Activated CD8-positive, alpha-beta memory T cell treated with anti-CD3 and anti-CD28 coated beads for 4 hours (primary cell): ENCODE measurements at places on chromosomes 1 and 21.

GRCh38 chr21:16473988-16474387 lies 744.2 kb downstream of the USP25 start:
- DNase-seq, result no peak

- DNase-seq, result no peak
These were observed 32.9 kb downstream of the FMO4 start for GRCh38 chr1:171346881-171347280.

DNA sequence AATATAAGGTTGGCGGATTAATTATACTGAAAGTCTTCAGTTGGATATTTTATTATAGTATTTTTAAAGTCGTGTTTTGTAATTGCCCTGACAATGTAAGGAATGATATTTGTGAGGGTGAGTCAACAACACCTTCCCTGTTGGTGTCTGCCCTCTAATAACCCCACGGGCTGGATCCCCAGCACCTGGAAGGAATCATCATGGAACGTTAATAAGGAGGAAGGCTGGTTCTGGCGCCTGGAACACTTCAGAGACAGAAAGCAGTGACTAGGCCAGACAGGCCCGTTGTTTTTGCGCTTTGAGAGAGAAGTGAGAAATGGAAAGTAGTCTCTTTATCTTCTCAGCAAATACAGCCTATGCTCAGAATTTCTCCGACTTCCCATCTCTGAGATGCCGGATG lies 31.6 kb downstream of the TEX35 start:
- no peak for DNase-seq

- no peak for DNase-seq
These were observed 74.4 kb downstream of the COL24A1 start for GRCh38 chr1:86082183-86082582.

- DNase-seq, result no peak
These were observed 281.6 kb upstream of the FMN2 start for GRCh38 chr1:239810061-239810481.

- no peak for DNase-seq
These were observed 148.3 kb downstream of the RHOU start for GRCh38 chr1:228883535-228883934.

DNA sequence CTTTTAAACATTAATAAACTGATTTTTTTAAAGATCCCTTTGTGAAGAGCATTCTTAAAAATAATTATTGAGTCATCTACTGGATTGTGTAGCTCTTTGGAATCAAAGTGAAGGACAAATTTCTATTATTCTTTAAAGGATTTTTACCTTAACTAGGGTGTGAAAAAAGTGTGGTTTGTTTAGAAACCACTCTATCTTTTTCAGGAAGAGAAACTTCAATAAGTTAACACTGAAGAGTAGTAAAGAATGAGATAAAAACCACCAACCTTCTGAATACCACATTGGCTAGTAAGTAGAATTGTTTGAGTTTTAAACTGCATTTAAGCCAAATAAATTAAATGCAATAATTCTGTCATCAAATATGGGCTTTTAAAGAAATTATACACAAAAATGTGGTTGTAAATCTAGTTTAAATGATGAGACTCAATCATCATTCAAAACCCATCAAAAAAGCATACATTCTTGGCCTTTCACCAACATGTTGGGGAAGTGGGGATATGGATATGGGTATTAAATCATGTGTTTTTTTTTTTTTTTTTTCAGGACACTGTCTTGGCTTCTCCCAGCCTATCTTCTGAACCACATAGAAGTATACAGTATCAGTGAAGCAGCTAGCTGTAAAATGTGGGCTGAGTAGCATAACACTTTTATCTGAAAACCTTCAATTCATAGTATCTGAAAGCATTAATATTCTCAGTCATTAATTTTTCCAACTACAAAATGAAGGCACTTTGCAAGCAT lies 4.8 kb downstream of the S1PR1 start:
- no peak for DNase-seq

DNA sequence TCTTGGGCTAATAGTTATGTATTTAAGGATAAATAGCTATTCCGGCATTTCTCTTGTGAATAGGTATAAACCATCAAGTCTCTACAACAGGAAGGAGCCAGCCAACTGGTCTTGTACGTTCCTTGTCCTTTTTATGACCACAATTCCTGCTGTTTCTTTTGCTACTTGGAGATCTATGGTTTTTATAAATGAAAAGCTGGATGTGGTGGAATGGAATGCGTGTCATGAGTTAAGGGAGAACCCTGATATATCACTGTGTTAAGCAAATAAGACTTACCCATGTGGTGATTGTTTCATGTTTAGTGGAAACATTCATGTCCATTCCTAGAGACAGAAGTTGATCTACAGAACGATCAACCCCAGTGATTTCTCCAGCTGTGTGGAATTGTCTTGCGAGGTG lies 282.1 kb downstream of the RPS6KC1 start:
- DNase-seq, result no peak

- DNase-seq, result no peak
These were observed 47.6 kb downstream of the SSBP3 start for GRCh38 chr1:54358503-54359168.

DNA sequence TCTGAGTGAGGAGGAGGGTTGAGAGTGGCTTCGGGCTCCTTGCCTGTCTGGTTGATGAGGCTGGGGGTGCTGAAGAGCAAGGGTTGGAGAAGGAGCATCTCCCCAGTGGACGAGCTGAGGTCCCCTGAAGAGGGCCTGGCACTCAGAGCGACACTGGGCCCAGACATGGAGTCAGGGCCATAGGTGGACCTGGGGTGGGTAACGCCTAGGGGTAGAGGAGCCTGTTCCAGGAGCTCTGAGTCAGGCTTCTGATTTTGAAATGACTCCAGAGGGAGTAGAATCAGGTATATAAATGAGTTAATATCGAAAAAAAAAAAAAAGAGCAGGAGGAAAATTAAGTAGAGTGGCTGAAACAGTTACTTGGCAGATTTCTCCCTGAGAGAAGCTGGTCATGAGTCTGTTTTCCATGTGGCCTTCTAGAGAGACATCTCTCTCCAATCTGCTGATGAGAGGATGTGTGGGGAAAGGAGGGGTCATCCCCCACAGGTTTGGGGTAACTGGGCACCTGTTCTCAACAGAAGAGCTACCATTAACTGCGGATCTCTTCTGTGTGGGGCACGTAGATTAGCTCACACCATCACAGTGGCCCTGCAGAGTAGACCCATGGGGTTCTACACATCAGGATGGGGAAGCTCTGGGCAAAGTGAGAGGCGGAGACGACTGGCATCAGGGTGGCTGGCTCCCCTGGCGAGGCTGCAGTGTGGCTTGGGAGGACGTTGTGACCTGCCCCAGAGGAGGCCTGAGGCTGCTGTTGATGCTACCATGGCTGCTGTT lies 115.5 kb downstream of the DHRS3 start:
- DNase-seq, result no peak

GRCh38 chr1:51048670-51049069 lies 53.4 kb upstream of the C1orf185 start:
- DNase-seq, result no peak
